Stimulated activated CD4-positive, alpha-beta T cell treated with anti-CD3 and anti-CD28 coated beads, Interleukin-1b, Interleukin-23, amount 100 ng/mL, for 4 hours (primary cell): ENCODE measurements at places on chromosomes 12 and 14.

DNA sequence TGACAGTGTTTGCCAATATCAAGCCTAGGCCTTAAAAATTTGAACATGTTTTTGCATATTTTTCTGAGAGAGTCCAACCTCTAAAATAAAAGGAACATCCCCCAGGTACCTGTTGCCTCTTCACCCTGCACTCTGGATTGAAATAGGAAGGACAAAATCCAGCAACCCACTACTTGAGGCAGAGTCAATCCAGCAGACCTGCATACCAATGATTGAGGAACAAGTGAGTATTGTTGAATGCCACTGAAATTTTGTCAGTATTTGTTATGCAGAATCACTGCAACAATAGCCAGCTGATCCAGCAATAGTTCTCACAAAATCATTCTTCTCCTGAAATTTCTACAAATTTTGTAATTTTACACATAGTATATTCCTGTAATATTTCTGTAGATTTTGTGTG is 460.6 kb upstream of the FOXG1 start:
- DNase-seq, result no peak

DNA sequence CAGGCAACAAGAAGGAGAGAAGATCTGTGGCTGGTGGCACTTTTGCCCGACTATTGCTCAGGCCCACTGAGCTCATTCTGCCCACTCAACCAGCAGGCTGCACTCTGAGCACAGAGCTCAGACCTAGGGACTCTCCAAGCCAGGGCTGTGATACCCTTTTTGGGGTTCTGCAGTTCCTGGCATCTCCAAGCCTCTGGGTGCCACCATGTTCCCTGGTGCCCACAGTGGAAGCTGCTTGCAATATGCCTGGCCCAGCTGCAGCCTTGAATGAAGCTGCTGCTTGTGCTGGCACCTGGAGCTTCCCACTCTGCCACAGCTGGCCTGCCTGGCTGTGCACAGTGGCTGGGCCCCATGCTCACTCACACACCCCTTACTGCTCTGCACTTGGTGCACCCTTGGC is 236.1 kb downstream of the ADGRD1 start:
- no peak for DNase-seq

DNA sequence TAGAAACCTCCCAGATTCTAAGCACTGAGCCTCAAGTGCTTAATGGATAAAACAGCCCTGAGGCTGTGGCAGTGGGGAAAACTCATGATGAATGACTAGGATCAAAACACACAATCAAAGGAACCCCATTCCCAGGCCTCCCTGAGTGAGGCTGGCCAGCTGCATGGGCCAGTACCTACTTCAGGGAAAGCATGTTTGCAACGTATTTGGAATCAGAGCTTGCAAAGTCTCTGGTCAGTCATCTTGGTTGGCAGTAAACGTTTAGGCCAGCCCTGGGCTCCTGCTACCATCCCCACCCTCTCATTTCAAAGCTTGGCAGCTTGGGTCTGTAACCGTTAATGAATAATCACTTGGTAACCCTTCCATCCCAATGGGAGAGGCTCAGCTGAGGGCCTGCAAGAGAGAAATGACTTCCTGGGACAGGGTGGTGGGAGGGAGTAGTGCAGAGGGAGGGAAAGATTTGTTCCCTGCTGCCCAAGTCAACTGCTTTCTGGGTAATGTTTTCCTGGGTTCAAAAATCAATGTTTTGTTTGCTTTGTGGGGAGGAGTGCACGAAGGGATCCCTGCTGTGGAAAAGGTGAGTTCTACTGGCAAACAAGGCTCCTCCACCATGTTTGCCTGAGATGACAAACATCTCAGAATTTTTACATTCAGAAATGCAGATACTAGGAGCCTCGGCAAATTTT is 2.0 kb upstream of the RNASE8 start:
- no peak for DNase-seq

DNA sequence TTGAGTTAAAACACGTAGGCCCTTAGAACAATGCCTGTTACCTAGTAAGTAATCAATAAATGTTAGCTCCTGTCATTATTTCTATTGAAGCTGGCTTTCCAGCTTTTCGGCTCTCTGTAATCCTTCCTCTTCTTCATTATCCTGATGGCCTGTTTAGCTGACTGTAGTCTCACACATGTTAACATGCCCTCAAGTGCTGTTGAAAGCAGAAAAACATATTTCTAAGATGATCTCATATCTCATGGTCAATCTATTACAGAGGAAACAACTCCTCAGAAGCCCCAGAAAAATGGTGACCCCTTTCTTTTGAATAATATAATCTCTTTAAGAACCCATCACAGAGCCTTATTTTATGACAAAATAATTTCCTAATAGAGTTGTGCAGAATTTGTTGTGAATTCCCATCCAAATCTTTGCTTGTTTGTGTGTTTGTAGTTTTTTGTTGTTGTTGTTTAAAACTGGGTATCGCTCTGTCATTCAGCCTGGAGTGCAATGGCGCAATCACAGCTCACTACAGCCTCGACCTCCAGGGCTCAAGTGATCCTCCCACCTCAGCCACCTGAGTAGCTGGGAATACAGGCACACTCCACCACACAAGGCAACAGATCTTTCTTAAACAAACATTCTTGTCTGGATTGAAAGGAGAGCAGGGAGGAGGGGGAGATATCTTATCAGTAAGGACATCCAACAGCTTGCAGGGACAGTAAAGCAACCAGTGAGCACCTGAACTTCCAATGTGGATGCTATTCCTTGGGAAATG is 242.5 kb upstream of the CAND1 start:
- no peak for DNase-seq

DNA sequence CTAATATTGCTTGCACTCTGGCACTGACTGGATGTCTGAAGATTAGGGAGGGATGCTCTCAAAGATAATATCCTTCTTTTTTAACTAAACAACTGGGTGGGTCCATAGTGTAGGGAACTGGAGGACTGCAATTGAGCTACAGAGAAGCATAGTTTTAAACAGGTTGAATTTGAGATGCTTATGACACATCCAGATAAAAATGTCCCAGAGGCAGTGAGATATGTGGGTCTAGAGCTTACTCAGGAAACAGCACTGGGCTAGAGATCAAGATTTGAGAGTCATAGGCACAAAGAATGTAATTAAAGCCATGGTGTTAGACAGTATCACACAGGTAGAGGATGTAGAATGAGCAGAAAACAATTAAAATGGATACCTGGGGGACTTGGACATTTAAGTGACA is 198.4 kb downstream of the NELL2 start:
- DNase-seq, result no peak

- DNase-seq, result no peak
Measured at GRCh38 chr14:101135796-101136742, 232.5 kb upstream of the RTL1 start.

DNA sequence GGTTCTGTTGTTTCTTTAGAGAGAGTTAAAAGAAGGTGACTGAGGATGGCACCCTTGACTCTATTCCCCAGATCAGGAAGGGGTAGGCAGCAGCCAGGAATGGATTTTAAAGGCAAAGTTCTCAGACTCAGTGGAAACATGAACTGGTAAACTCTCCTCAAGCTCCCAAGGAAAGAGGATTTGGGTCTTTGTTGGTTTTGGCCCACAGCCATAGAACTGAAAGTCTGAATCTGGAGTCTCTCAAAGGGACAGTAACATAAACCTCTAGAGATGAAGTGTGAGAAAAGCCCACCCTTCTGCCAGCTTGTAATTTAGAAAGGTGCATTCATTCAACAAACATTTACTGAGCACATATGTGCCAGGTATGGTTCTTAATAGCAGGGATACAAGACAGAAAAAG is 28.6 kb upstream of the BLTP3B start:
- no peak for DNase-seq

- no peak for DNase-seq
Measured at GRCh38 chr14:83706231-83706954, 1823.6 kb upstream of the FLRT2 start.

DNA sequence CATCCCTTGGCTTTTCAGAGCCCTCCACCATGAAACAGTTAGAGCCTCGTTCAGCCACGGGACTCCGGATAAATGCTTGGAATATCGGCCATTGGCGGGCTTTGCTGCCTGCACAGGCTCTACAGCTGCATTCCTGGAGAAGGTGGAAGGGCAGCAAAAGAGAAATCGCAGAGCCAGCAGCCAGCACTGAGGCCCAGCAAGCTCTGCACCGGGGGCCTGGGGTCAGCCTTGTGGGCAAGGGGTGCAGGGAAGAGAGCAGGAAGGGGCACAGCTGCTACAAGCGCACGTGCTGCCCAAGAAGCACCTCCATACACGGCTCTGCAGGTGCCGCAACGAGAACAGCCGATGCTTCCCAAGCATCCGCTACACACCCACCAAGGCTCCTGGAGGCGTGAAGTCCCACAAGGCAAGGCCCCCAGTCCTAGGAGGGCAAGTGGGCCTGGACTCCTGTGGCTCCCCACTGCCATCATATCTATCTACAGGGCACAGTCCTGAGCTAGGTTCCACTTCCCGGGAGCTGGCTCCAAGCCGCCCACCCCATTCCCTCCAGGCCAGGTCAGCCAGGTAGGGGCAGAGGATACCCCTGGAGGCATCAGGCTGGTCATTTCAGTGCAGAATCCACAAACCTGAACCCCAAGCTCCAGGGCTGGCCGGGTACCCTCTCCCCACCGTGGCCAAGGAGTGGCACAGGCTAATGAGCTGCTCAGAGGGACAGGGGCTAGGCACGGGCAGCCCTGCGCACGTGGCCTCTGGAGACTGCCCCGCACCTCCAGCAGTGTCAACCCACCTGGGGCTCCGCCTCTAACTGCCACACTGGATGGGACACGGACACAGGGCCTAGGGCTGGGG is 40.2 kb downstream of the CCNK start:
- DNase-seq, result no peak

- DNase-seq, result no peak
Measured at GRCh38 chr12:62484233-62484632, 17.6 kb downstream of the MON2 start.

DNA sequence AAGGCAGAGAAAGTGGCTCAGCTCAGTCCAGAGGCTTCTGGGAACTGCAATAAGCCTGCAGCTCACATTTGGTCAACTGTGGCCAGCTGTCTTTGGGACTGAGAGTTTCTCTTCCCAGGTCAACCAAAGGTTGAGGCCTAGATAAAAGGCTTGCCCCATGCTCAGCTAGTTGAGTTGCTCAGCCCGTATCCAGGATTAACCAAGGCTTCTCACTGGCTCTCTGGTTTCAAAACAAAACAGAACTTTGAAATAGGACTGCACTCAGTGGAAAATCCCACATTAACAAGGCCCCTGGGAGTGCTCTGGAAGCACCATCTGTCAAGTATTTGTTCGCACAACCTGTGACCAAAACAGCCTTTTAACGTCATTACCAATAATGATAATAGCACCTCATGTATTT is 40.3 kb upstream of the NUAK1 start:
- no peak for DNase-seq

DNA sequence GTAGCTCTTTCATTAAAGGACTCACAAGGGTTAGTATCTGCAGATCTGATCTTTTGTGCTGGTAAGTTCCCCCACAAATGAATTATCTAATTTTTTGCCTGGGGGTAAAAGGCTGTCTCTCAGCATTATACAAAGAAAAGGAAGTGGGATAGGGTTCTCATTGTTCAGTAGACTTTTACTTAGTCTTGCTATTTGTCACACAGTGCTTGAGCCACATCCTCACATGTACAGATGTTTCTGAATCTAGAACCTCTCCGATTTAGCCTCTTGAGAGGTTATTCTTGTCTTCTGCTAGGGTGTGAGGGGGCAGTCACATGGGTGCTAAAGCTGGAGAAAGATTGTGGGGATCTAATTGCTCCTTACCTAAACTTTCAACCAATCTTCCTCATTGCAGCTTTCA is 93.0 kb downstream of the SLC41A2 start:
- no peak for DNase-seq

DNA sequence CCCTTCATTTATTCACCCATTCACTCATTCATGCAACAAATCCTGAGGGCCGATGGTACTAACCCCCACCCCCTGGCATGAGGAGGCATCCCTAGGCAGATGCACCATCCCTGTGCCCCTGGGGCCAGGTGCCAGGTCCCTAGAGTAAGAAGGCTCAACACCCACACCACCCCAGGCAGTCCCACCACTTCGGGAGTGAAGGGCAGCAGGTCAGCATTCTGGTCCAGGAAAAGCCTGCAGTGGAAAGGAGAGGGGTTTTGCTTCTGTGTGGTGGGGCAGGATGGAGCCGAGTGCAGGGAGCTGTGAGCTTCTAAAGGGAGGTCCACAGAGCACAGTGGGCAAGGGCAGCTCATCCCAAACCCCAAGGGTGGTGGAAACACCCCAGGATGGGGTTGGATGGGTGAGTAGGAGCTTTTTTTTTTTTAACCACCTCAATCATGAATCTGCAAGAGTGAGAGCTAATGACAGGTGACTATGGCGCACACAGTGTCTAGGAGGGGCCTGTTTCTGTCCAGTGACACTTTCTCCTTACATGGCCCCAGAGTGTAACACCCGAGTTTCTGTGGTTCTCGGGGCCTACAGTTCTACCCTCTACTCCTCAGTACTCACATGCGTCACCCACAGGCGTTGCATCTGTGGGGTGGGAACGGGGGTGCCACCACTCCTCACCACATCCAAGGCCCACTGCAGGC is 414.3 kb downstream of the TMEM121 start:
- no peak for DNase-seq

- DNase-seq, result no peak
Measured at GRCh38 chr12:8689681-8690080, 8.1 kb upstream of the RIMKLB start.

GRCh38 chr12:115761784-115762183 is 515.7 kb downstream of the MED13L start:
- no peak for DNase-seq

DNA sequence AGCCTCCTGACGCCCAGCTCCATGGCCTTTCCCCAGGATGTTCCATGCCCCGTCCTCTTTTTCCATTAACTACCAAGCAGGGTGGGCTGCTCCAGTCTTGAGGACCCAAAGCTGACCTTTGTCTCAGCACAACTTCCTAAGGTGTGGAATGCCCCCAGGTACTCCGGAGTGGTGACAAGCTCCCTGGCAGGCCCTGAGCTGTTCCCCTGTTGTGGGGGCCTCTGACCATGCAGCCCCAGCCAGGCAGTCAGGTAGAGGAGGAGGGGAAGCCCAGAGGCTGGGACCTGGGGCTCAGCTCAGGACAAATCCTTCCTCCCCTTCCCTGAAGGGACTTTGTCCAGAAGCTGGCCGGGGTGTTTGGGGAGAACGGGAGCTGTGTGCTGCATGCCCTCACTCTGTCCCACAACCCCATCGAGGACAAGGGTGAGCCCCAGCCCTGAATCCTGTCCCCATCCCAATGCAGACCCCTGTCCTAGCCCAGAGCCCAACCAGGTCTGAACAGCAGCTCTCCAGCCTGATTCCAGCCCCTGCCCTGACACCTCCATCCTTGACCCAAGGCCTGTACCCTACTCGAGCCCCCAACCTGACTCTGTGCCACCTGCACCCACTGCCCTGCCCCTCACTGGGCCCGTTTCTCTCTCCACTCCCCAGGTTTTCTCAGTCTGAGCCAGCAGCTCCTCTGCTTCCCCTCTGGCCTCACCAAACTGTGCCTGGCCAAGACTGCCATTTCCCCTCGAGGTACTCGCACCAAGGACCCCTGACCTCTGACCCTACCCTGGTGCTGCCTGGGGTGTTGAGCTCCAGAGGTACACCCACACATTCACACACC is 4.4 kb downstream of the CARMIL3 start:
- DNase-seq, result no peak

DNA sequence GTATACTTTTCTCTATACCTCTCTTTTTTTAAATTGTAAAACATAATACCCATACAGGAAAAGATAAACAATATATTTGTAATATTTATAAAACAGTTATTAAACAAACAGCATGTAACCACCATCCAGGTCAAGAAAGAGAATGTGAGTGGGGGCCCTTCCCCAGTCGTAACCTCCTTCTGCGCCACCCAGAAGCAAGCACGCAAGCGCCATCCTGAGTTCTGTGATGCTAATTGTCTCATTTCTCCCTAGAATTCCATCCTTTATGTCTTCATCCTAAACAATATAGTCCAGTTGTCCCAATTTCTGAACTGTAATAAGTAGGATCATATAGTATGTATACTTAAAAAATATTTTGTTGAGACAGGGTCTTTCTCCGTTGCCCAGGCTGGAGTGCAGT is 129.5 kb downstream of the EXOC5 start:
- DNase-seq, result no peak
